Suppressor macrophage treated with lipopolysaccharide for 4 hours (primary cell): ENCODE measurements at places on chromosomes 1 and 21.
A peak's percentile ranks its signal among the peaks of the same experiment; 100 is the strongest.

- no peak for DNase-seq
These were observed 306 bp upstream of the SH3D21 start for GRCh38 chr1:36305915-36306209.

GRCh38 chr1:39431927-39432326 lies 59.5 kb upstream of the BMP8A start:
- DNase-seq: no peak

- DNase-seq: no peak
These were observed 111.1 kb downstream of the LMO4 start for GRCh38 chr1:87439821-87440220.

GRCh38 chr1:169364948-169365347 lies 2.6 kb downstream of the NME7 start:
- DNase-seq: no peak

DNA sequence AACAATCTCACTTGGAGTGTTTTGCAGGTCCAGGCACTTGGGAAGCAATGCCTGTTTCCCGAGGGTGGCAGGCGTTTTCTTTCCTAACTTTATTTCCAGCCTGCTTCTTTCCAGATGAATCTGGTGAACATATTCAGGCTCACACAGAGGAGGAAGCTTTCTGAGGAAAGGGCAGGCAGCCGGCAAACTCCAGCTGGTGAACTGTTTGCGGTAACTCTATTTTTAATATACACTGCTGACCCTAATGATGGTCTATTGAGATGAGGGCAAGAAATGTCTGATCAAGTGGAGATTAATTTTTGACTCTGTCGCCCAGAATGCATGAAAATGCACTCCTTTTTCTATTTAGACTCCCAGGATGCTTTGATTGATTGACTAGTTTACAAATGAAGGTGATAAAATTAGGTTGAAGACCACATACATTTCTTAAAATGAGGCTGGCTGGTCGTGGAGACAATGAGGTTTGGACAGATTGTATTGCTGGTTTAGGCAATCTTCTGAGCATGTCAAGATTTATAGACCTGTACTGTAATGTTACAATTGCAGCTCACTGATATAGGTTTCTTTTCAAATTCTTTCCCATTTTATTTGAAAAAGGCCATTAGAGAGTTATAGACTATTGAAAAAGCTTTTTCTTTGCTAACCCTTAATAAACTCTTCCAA lies 153.8 kb downstream of the ATG4C start:
- DNase-seq: no peak

DNA sequence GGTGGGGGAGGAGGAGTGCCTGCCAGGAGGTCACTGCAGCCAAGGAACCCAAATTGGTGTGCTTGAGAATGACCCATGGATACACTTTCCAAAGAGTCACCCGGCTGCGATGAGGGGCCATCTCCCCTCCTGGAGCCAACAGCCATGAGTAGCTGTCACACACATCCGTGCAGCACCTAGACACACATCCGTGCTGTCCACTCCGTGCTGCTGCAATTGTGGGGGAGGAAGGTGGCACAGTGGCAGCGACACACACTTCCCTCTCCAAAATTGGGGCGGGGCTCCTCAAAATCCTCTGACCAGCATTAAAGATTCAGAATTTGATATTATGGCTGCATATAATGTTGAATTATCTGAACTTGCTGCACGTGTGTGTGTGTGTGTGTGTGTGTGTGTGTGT lies 15.8 kb downstream of the TP73 start:
- no peak for DNase-seq

DNA sequence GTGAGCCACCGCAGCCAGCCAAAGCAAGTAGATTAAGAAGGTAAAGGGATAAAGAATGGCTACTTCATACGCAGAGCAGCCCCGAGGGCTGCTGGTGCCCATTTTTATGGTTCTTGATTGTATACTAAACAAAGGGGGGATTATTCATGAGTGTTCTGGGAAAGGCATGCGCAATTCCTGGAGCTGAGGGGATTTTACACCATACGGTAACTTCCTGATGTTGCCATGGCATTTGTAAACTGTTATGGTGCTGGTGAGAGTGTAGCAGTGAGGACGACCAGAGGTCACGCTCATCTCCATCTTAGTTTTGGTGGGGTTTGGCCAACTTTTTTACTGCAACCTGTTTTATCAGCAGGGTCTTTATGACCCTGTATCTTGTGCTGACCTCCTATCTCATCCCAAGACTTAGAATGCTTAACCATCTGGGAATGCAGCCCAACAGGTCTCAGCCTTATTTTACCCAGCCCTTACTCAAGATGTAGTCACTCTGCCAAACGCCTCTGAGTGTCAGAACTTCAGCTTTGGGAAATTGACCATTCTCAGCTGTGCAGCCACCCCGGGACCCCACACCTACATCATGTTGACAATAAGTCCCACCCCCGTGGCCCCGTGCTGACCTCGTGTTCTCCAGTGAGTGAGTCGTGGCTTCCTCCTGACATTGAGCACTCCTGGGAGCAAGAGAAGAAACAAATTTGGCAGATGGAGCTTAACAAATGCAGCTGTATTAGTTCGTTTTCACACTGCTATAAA lies 149.4 kb upstream of the COL6A1 start:
- DNase-seq: no peak

DNA sequence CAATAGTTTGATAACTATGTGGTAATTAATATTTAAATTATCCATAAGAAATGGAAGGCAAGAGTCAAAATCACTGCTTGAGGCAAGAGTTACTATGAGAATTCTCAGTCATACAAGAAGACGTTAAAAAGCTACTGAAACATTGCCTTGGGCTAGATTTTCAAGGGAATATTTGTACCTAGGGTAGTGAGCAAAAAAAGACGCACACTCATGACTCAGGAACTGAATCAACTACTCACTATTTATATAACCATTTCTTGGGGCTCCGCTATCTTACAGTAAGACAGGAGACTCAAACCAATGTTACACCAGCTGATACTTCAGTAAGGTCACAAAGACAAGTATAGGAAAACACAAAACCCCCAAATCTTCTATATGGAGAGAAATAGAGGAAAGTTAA lies 151.5 kb upstream of the RNPC3 start:
- DNase-seq: no peak

DNA sequence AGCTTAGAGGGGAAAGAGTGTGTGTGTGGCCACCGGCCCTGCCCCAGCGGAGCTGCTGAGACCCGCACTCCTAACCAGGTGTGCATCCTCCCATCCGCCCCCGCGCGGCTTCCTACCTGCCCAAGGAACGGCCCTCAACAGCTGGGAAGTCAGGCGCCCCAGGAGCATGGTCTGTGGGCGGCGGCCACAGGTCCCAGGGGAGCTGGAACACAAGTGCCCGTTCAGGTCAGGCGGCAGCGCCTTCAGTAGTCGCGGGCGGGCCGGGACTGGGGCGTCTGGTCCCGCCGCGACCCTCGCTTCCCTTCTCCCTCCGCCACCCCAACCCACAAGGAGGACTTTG lies 448 bp downstream of the AURKAIP1 start:
- no peak for DNase-seq

GRCh38 chr1:53895421-53895820 lies 1.4 kb downstream of the DIO1 start:
- DNase-seq: no peak

DNA sequence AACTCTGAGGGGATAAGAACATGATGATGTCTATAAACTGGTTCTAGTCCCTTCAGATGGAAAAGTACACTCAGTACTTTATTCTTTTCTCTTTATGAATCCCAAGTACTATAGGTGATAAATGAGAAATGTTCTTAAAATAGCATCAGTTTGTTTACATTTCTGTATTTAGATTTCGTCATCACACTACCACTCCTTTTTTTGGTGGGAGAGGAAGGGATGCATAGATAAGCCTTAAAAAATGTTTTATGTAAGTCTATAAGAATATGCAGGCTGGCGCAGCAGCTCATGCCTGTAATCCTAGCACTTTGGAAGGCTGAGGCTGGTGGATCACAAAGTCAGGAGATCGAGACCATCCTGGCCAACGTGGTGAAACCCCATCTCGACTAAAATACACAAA lies 144.8 kb downstream of the USP25 start:
- no peak for DNase-seq

GRCh38 chr1:115188680-115189395 lies 99.5 kb upstream of the TSPAN2 start:
- DNase-seq: no peak

GRCh38 chr1:205578780-205579571 lies 52.8 kb downstream of the ELK4 start:
- DNase-seq: no peak

DNA sequence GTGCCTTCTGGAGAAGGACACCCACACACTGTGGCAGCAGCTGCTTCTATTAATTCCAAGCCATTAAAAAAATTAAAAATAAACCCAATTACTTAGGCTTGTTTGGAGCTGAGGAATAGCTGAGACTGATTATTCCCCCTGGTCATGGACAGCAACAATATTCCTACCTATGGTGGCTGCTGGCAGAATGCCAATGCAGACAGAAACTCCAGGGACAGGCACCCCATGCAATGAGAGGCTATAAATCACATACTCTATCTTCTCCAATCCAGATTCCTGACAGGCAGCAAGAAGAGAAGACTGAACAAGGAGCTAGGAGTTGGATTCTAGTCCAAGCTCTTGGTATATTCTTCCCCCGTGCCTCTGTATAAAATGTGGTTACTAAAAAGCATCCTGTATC lies 275.4 kb upstream of the BEND5 start:
- no peak for DNase-seq

- DNase-seq: no peak
These were observed 750 bp downstream of the NECAP2 start for GRCh38 chr1:16441282-16441665.

DNA sequence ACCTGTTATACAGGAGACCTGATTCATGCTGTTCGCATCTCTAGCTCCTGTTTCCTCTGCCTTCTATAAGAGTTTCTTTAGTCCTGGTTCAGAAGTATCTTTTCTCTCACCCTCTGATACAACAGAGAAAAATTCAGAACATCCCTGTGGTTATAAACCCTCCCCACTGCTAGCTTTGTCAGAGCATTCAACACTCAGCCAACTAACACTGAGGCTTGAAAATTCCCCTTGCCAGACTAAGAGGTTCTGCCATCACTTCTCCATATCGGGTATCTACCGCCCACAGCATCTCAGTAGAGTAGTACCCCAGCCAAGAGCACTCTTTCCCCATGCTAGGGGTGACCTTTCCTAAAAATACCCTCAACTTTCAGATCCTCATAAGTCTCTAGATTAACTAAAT lies 19.6 kb upstream of the PIK3R3 start:
- peak; percentile 56 for DNase-seq
